ENCODE measurements at places on chromosomes 4 and X.

GRCh38 chr4:16597845-16598596, 300.4 kb downstream of the LDB2 start:
- no peak for DNase-seq

DNA sequence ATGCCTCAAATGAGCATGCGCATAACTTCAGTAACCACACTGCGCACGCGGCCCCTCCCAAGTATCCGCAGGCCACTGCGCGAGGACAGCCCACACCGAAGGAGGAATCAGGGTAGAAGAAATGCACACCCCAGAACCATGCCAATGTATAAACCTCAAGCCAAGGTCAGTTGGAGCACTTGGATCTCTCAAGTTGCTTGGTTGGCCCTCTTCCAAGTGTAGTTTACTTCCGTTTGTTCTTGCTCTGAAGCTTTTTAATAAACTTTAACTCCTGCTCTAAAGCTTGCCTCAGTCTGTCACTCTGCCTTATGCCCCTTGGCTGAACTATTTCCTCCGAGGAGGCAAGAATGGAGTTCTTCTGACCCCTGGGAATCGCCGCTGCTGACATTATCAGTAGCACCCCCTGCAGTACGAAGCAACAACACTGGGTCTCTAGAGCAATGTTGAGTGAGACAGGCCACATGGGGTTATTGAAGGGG, 22.0 kb upstream of the SPINK2 start:
- no peak for DNase-seq

GRCh38 chr4:109174224-109174953, 128.1 kb downstream of the COL25A1 start:
- DNase-seq: no peak

- no peak for DNase-seq
These were observed 23.9 kb downstream of the STIM2 start for GRCh38 chr4:26884486-26884988.

DNA sequence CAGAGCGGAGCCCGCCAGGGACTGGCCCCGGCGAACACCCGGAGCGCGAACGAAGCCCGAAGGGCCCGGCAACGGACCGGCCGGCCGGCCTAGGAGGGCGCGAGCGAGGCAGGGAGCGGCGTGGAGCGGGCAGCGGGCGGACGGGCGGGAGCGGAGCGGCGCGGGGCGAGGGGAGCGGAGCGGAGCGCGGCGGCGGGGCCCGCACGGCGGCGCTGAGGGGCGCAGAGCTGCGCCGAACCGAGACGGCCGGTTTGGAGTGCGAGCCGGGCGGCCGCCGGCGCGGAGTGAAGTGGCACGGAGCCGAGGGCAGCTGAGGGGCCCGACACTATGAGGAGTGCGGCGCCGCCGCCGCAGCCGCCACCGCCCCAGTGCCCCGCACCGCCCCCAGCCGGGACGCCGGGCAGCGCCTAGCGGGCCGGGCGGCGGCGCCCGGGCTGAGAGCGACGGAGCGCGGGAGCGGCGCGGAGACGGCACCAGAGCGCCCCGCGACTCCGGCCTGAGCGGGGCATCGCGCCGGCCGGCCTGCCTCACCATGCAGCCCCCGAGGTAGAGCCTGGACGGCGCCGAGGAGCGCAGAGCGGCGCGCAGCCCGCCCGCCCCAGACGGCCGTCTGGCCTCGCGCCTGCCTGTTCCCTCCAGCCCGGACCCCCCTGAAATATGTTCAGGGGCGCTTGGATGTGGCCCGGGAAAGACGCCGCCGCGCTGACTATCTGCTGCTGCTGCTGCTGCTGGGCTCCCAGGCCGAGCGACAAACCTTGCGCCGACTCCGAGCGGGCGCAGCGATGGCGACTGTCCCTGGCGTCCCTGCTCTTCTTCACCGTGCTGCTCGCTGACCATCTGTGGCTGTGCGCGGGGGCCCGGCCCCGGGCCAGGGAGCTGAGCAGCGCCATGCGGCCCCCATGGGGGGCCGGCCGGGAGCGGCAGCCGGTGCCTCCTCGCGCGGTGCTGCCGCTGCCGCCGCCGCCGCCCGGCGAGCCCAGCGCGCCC, 793 bp downstream of the NALF2 start:
- DNase-seq: no peak

All from stimulated activated CD4-positive, alpha-beta T cell treated with anti-CD3 and anti-CD28 coated beads, TNF-alpha, amount 100 ng/mL, for 1 hour (primary cell).